NCI-H2107 (cell line): ENCODE measurements at places on chromosomes 11 and 22.

DNA sequence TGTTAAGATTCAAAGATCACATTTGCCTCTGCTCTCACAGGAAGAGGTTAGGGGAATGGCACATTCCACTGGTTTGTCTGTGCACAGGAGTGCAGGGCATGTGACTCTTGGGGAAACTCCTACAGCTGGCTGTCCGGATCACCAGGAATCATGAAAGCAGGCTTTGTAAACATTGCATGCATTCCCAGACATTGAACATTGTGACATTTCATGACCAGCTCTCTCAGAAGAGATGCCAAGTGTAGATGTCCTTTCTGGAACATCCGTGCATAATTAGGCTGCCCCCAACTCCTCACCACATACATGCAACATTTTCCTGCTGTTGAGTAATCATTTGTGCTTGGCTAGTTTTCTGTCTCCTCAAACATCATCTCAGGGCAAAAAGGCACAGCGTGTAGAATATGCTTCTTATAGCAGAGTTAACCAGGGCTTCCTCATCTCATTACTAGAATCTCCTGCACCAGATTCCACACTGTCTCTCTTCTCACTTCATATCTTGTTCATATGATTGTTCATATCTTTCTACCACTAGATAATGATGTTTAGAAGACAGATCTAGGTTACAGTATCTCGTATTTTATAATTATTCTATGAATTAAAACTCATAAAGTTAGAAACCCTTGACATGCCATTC, 694.7 kb downstream of the NTM start:
- no peak for DNase-seq

GRCh38 chr11:106468531-106468930, 391.1 kb downstream of the AASDHPPT start:
- DNase-seq = no peak

- DNase-seq = no peak
Measured at GRCh38 chr11:75135021-75135650, 15.8 kb upstream of the SLCO2B1 start.

DNA sequence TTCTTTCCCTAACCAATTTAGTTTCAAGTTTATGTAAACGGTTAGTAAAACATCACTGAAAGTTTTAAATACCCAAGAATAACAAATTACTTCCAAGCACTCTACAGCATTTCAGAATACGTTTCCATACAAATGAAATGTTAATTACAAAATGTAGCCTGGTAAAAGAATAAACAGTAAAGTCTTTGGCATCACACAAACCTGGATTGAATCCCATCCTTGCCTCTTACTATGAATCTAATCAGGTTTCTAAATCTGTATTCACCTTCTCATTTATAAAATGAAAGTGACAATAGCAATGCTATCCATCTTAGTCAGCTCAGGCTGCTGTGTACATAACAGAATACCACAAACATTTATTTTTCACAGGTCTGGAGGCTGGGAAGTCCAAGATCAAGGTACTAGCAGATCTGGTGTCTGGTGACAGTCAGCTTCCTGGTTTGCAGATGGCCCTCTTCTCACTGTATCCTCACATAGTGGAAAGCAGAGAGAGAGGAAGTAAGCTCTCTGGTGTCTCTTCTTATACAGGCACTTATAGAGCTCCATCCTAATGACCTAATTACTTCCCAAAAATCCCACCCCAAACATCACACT, 19.2 kb downstream of the FAM168A start:
- DNase-seq = no peak

DNA sequence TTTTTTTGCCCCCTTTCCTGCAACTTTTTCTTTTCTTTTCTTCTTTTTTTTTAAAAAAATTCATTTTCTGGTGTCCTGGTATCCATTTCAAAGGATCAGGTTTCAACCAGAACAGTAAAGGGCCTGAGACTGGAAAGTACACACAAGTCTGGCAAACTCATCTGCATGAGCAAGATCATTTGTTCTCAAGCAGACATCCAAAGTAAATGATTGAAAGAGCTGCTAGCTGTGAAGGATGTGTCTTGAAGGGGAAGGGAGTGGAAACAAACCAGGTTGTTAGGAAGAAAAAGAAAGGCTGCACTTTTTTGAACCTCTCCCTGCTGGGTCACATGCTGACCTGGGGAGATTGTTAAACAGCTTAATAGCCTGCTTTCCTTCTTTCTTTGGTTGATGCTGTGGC, 5.3 kb downstream of the YAP1 start:
- no peak for DNase-seq

DNA sequence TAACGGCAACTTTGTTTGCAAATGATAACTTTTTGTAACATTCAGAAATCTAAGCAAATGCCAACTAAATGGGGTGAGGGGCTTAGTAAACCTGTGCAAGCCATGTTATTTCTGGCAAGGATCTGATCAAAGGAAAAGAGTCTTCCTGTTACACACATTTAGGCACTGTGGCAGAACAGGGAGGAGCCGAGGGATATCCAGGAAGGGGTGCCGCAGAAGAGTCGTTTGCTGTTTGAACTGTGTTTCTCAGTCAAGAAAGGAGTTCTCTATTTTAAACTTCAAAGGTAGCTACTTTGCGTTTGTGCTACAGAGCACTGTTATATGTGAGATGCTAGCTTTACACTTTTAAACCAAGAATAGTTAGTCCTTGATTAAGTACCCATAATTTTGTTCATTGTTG, 175.5 kb downstream of the ETS1 start:
- no peak for DNase-seq
